Endothelial cell of umbilical vein (primary cell): ENCODE measurements at places on chromosomes 5 and 9. TPM values are rescaled to one million over a fixed set of nuclear protein-coding genes. Genes with fewer than 3 reads are reported as not detected.

The IFNA13 gene
- polyA plus RNA-seq = not detected in 2 replicates

The PHF24 gene
- not detected in 2 replicates for polyA plus RNA-seq

The ETF1 gene
- 27.5 and 32.9 TPM in 2 replicates for polyA plus RNA-seq

The TMOD1 gene
- polyA plus RNA-seq = 0.13 and 0.26 TPM in 2 replicates

DNA sequence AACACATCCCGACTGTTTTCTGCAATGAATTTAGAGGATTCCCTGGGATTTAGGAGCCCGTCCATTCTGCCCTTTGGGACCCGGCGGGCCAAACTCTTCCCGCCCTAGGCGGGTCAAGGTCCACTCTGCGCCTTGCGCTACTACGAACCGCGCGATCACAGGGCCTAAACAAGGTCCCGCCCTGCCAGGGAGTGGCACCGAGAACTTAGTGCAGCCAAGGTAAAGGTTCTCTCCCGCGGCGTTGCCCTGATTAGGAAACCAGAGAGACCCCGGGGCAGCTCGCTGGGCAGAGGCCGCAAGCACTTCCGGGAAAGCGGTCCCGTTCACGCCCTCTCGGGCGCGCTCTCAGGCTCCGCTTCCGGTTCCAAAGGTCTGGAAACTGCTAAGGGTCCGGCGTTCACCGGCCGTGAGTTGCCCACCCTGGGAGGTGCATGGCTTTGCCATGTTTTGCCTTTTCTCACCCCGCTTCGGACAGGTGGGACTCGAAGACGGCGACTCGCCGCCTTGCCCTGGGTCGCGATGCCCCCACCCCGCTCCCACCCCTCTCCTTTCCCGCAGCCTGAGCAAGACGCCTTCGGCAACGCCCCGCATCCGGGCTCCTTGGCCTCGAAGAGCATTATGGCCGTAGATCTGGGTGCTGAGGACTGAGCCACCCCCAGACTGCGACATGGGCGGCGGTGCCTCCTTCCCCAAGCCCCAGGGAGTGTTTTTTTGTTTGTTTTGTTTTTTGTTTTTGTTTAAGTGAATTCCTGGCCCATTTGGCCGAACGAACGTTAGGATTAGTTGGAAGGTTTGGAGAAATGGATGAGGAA lies 23.4 kb downstream of the HNRNPK start:
- H3K27me3 ChIP-seq = no peaks in the 10 kb centered on the region
- peak overlapping the region; percentile 6 for H3K27ac ChIP-seq
- peak overlapping the region; percentile 56 for H3K4me3 ChIP-seq
- DNase-seq = no peak
- H3K4me1 ChIP-seq = peaks cover 12% of the 10 kb centered on the region

DNA sequence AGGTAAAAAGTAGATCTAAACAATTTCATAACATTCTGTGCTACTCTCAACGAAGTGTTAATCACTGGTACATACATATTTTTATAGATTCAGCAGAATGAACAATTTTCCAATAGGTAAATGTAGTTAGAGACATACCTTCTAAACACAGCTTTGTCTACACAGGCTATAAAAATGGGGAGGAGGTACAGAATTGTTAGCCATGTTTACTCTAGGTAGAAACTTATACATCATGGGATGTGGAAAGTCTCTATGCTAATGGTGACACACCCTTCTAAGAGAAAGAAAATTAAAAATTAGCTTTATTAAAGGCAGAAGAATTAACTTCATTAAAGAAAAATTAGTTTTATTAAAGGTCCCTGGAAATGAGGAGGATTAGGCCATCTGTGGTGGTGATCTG lies 11.8 kb downstream of the C5orf63 start:
- no peak for DNase-seq
- H3K27me3 ChIP-seq = no peaks in the 10 kb centered on the region
- H3K36me3 ChIP-seq = no peaks in the 10 kb centered on the region
- H3K4me3 ChIP-seq = no peak overlapping the region
- no peak overlapping the region for H3K27ac ChIP-seq

The ABCA2 gene
- polyA plus RNA-seq = 29.1 and 41.2 TPM in 2 replicates

DNA sequence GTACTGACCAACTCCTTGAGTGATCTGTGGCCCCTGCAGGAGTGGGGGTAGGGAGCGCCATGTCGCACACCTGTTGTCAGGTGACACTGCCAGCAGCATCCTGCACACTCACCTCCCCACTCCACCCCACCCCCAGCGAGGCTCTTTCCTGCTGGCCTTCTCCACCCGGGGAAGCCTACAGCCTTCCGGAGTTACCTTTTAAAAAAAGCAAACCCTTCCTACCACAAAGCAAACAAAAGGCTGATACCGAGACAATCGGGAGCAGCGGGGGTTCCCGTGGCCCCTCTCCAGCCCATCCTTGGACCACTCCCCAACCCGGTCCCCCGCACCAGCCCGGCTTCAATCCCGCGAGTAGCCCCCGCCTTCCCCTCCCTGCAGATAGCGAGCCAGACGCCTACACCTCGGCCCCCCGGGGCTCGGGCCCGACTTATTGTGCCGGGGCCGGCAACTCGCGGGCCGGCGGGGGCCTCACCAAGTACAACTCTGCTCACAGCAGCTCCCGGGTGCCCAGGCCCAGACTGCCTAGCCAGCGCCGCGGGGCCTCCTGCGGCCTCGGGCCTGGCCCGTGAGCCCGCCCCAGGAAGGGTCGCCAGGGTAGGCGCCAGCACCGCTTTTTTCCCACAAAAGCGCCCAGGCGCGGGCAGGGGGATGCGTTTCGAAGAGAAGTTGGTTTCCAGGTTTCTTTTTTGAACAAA lies 724 bp downstream of the MACROH2A1 start:
- peak overlapping the region; percentile 76 for H3K27ac ChIP-seq
- no peaks in the 10 kb centered on the region for H3K36me3 ChIP-seq
- no peaks in the 10 kb centered on the region for H3K27me3 ChIP-seq
- H3K4me1 ChIP-seq = peaks cover 13% of the 10 kb centered on the region
- peak; percentile 33 for DNase-seq

The PDGFRB gene
- polyA plus RNA-seq = 1.4 and 2.9 TPM in 2 replicates

The FPGS gene
- 77.7 and 129 TPM in 2 replicates for polyA plus RNA-seq

DNA sequence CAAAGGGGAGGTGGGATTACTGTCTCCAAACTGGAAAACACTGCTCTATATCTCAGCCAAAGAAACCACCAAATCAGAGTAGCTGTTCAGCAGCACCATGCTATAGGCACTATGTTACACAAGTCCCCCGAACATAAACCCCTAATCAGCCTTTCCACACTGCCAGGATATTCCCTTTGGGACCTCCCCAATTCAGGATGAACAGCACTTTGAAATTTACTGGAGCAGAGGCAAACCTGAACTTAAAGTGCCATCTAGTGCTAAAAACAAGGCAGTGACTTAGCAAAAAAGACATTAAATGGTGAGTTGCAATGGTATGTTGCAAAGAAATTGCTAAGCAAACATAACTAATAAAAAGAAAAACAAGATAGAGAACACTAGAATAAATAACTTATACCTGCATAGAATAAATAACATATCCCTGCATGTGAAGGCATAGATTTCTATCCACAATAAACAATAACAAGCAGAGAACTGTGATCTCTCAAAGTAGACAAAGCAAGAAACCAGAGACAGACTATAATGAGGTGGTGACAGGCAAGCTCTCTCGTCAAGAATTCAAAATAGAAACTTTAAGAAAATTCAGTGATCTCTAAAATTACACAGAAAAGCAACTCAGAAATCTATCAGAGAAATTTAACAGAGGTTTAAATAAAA lies 584.4 kb upstream of the ACO1 start:
- DNase-seq = peak; percentile 60
- no peaks in the 10 kb centered on the region for H3K4me1 ChIP-seq
- H3K27me3 ChIP-seq = no peaks in the 10 kb centered on the region
- H3K36me3 ChIP-seq = no peaks in the 10 kb centered on the region

DNA sequence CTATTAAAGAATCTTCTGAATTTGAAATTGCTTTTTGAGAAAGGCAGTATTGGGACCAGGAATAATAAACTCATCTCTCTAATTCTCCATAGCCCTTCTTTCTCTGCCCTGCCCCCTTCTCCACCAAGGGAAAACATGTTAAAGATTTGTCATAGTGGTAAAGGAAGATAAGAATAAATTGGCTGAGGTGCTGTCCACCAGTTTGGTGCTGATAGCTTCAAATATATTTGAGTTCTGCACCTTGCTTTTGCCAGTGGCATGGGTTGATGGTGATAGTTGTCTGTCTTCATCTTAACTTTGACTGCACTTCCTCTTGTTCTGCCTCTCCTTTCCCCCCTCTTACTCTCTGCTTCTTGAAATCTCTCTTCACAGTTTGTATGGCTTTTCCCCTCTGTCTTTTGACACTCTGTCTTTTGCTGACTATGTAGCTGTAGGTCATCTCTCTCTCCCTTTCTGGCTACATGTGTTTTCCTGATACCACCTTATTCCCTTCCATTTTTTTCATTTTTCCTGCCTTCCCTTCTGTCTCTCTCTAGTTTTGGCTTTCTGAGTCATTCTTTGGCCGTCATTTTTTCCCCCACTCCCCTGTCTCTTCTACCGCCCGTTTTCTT lies 56.6 kb downstream of the NDUFS4 start:
- H3K4me1 ChIP-seq = no peaks in the 10 kb centered on the region
- no peaks in the 10 kb centered on the region for H3K27me3 ChIP-seq
- no peaks in the 10 kb centered on the region for H3K36me3 ChIP-seq
- no peak overlapping the region for H3K27ac ChIP-seq
- DNase-seq = no peak

DNA sequence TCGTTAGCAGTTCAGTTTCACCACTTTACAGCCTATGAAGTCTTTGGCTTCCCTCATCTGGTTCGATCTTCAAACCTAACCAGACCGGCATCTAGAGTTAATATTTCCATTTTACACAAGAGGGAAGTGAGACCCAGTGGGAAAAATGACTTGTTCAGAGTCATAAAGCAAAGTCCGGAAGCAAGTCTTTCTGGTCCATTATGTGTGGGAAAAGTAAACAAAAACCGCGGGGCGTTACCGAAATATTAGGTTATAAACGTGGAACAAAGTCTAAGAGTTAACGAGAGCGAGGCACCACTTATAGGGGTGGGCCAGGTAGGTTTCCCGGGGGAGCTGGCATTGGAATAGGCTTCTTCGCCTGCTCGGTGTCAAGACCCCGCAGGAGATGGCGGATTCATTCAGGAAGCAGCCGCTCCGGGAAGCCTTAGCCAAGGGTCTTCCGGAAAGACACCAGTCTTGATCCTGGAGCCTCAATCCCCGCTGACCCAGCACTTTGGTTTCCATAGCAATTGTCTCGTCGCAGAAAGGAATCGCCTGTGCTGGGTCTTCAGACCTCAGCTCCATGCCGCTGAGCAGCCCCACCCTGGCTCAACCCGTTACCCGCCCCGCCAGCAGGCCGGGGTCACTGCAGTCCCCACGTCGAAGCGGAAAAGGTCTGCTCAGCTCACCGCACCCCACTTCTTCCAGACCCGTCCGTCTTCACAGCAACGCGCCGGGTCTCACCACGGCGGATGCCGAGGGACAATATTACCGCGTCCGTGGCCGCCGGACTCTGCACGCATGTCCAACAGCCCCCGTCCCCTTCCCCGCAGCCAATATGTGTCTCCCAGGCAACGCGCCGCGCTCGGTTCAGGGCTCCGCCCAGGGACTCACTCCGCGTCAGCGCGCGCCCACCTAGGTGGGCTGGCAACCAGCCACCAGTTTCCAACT lies at the start of gene C5orf52:
TSS of gene C5orf52 (plus strand) at position 872 of the 930 bp plus-strand sequence. CDS start 82 bp downstream, outside the sequence.
- peaks cover 13% of the 10 kb centered on the region for H3K4me1 ChIP-seq
- peak within 1 kb of the TSS; percentile 47 for H3K4me3 ChIP-seq
- peaks cover 7% of the 10 kb centered on the region for H3K27me3 ChIP-seq

DNA sequence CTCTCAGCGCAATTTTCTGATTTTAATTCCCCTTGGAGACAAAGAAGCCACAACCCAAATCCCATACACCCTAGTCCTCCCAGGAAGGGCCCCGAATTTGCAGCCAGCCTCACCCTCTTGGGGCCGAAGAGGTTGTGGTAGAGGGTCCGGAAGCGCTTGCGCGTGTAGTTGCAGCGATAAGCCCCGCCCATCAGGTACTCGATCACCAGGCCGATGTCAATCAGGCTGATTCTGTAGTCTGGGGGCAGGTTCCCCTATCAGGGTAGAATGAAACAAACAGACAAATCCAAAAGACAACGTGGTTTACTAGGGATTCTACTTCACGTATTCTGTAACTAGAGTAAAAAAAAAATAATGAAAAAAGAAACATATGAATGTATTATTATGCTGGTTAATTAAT lies 210.6 kb upstream of the KLF9 start:
- DNase-seq = no peak
- H3K4me3 ChIP-seq = no peak overlapping the region
- H3K27me3 ChIP-seq = peaks cover 2% of the 10 kb centered on the region

GRCh38 chr9:93950619-93951601 lies 4.2 kb downstream of the BARX1 start:
- H3K36me3 ChIP-seq = no peaks in the 10 kb centered on the region
- H3K4me1 ChIP-seq = peaks cover 3% of the 10 kb centered on the region
- no peak overlapping the region for H3K27ac ChIP-seq

DNA sequence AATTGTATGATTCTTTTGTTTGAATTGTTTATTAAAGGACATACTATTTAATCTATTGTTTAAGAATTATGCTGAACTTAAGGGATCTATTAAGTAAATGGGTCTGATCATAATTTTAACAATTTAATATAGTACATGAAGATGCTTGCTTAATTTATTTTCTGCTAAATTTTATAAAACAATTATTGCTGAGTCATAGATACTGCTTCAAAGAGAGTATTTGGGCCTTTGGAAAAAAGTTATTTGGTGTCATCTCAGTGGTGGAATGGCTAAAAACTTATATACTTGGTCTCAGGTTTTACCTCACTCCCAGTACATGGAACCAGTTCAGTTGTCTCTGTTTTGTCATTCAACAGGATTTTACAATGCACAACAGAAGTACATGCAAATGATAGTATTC lies 145.3 kb downstream of the CDH9 start:
- H3K4me1 ChIP-seq = no peaks in the 10 kb centered on the region
- no peaks in the 10 kb centered on the region for H3K27me3 ChIP-seq
- H3K27ac ChIP-seq = no peak overlapping the region
- no peaks in the 10 kb centered on the region for H3K36me3 ChIP-seq
- no peak for DNase-seq

DNA sequence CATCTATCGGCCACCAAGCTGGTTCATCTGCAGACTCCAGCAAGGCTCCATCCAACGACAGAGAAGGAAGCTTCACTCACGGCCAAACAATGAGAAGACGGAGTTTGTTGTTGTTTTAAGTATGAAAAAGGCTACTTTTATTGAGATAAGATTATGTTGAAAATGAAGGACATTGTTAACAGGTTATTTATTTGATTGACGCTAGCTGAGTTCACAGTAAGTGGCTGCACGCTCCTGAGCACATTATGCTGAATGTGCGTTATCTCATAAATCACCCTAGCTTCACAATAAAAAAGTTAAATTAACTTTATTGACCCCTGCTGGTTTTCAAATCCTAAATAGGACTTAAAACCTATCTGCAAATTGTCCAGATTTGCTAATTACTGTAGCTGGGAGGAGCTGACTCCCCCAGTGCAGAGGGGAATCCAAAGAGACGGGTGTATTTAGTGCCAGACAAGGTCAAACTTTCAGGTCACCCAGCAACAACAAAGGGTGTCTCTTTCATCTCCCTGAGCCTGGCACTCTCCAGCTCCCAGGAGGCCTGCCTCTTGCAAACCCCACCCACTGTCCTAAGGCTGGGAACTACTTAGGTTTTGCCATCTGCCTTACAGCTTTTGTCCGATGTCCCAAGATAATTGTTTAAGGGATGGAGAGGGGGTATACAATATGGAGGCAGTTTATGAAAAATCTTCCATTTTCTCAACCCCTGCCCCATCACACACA lies 129.2 kb downstream of the ZDHHC21 start:
- H3K4me3 ChIP-seq = no peak overlapping the region
- no peak overlapping the region for H3K27ac ChIP-seq
- H3K27me3 ChIP-seq = no peaks in the 10 kb centered on the region
- H3K4me1 ChIP-seq = no peaks in the 10 kb centered on the region

GRCh38 chr5:61591859-61592258 lies 259.8 kb downstream of the ZSWIM6 start:
- peaks cover 26% of the 10 kb centered on the region for H3K27me3 ChIP-seq
- H3K27ac ChIP-seq = no peak overlapping the region
- no peaks in the 10 kb centered on the region for H3K36me3 ChIP-seq

The GABRA1 gene
- polyA plus RNA-seq = not detected in 2 replicates
